ENCODE measurements at places on chromosomes 12 and 14. TPM values are rescaled to one million over a fixed set of nuclear protein-coding genes. Genes with fewer than 3 reads are reported as not detected.

- peak; percentile 65 for DNase-seq
Measured at GRCh38 chr12:53201639-53202038, 5.4 kb downstream of the ITGB7 start.

GRCh38 chr14:70064136-70064865 lies 124.5 kb downstream of the SLC8A3 start:
- DNase-seq, result no peak

GRCh38 chr12:24822121-24822899 lies 126.6 kb downstream of the BCAT1 start:
- DNase-seq, result no peak

DNA sequence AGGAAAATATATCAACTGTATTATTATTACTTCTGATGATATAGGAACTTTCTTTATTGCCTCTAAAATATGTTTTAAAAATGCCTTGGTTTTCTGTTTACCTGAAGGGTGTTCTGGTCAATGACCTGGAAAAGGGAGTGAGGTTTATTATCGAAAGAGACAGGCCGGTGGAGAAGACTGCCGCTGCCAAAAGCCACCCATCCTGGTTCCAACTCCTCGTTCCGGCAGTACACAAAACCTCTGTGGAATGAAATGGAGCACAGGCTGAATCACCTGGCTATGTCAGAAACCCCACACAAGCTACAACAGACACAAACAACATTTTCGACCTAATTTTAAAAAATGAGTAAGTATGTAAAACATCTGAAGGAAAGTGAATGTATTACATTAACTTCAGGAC lies 73.6 kb downstream of the HECTD4 start:
- DNase-seq, result no peak

- DNase-seq, result no peak
Measured at GRCh38 chr14:97524589-97525319, 727.6 kb downstream of the VRK1 start.

- DNase-seq, result no peak
Measured at GRCh38 chr14:105080161-105080560, 14.9 kb upstream of the GPR132 start.

- DNase-seq, result no peak
Measured at GRCh38 chr14:97218274-97218673, 421.1 kb downstream of the VRK1 start.

- no peak for DNase-seq
Measured at GRCh38 chr12:72261885-72262284, 10.3 kb upstream of the TRHDE start.

- DNase-seq, result peak; percentile 43
Measured at GRCh38 chr14:52370406-52370935, 56.4 kb downstream of the PTGER2 start.

- DNase-seq, result peak; percentile 63
Measured at GRCh38 chr14:96086574-96087077, 47.5 kb downstream of the C14orf132 start.

DNA sequence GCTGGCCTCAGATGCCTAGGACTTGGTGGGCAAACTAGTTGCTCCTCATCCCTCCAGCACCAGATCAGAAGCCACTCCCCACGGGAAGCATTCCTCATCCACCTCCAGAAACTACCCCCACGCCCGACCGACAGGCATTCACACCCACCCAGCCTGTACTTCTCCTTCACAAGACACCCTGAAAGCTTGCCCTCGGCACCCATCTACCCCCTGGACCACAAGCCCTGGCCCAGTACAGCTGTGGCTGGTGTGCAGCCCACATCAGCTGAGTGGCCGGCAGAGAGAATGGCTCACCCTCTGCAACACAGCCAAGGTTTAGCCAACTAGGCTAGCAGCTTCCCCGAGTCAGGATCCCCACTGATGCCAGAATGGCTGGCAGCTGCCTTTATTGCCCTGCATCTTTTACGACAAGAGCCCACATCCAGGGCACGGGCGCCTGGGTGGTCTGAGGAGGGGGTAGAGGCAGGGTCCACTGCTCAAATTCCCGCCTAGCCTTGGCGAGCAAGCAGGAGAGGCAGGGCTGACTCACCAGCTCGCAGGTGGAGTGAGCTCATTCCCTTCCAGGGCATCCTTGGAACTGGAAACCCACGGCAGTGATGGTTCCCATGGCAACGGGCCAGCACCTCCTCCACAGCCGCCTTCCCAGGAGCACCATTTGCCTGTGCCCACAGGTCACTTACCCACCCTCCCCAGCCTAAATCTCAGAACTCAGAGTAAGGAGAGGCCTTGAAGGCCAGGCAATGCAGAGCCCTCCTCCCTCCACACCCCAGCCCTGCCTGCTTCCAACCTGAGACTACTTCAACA lies 17.1 kb downstream of the ACTN1 start:
- DNase-seq, result no peak

DNA sequence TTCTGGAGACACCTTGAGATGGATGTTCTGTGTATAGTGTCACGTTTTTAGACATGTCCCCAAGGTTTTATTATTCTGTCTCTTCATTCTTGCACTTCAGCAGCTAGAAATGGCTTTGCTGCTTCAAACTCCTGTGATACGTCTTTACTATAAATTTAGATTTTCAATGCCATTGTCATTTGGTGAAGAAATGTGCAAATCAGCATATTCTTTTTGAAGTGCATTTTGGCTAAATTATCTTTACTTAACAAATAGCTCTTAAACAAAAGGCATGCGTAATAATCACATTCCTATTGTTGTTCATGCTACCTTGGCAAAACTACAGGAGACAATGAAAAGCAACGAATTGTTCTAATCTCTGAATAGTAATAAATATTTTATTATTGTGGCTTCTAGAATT lies 502.9 kb upstream of the SYT1 start:
- DNase-seq, result no peak

- no peak for DNase-seq
Measured at GRCh38 chr12:52252728-52253343, 19.8 kb downstream of the KRT7 start.

DNA sequence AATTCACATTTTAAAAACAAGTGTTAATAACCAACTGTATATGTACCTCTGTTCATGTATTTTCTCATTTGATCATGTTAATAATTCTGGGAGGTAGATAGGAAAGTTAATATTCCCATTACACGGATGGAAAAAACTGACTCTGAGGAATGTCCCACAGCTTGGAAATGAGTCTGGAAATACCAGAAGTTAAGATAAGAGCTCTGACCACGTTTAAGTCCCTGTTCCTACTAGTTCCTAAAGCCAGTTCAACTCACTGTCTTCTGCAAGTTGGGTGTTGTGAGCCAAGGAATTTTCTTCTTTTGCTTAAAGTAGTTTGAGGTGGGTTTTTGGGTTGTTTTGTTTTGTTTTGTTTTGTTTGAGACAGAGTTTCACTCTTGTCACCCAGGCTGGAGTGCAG lies 104.5 kb downstream of the TMEM30B start:
- no peak for DNase-seq

DNA sequence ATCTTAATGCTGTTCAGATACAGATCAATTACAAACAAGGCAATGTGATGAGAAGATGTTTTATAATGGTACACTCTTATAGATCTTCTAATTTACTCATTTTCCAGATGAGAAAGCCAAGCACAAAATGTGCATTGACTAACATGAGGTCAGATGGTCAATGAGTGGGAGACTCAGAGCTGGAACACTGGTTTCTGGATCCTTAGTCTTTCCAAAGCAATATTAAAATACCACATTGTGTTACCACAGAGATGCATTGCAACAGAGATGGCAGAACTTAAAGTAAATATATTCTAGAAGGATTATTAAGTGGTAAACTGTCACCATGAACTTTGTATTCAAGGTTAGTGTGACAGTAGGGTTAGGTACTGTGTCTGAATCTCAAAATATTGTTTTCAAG lies 113.6 kb downstream of the SLC15A5 start:
- DNase-seq, result no peak

DNA sequence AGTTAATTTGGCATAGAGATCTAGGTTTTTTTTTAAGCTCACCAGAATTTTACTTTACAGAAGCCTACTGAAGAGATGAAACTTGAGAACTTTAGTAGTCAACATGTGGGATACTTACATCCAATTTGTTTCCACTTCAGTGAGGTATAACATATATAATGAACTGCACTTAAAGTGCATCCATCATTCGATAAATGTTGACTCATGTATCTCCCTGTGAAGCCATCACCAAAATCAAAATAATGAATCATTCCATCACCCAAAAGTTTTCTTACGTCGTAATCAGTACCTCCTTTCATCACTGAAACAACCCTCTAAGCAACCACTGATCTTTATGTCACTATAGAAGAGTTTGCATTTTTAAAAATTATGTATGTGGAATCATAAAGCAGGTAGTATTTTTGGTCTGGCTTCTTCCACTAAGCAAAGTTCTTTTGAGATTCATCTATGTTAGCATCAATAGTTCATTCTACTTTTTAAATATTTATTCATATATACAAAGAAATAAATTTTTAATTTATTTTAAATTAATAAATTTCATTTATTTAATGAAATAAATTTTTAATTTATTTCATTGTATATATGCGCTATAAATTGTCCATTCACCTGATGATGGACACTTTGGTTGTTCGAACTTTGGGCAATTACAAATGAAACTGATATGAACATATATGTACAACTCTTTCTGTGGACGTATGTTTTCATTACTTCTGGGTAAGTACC lies 2.0 kb upstream of the CPNE8 start:
- no peak for DNase-seq

LALBA gene
- total RNA-seq, result not detected

C12orf54 gene
- not detected for total RNA-seq

All from Karpas-422 (cell line).